Occipital lobe (tissue), 3 donors: ENCODE measurements at places on chromosomes 4 and X. TPM values are rescaled to one million over a fixed set of nuclear protein-coding genes. Genes with fewer than 3 reads are reported as not detected.

Gene HEPH
- total RNA-seq = 5.1 TPM

- peak; percentile 65 for DNase-seq
Observed at GRCh38 chr4:7960790-7961655, 21.4 kb upstream of the AFAP1 start.

Gene GLA
- 20.7 TPM for total RNA-seq

DNA sequence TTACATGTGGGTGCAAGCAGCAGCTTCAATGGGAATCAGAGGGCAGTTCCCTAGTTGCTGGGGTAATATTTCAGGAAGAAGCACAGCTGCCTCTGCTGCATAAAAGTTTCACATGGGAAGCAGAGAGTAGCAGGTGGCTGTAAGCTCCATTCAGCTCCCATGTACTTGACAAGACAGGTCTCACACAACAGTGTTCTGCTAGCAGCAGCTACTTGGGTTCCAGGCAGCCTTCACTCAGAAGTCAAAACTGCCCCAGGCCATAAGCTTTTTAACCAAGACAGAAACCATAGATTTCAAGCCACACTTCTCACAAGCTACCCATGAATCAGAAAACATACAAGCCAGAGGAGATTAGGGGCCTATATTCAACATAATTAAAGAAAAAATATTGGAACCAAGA is 41.4 kb upstream of the SPIN2A start:
- DNase-seq = no peak

DNA sequence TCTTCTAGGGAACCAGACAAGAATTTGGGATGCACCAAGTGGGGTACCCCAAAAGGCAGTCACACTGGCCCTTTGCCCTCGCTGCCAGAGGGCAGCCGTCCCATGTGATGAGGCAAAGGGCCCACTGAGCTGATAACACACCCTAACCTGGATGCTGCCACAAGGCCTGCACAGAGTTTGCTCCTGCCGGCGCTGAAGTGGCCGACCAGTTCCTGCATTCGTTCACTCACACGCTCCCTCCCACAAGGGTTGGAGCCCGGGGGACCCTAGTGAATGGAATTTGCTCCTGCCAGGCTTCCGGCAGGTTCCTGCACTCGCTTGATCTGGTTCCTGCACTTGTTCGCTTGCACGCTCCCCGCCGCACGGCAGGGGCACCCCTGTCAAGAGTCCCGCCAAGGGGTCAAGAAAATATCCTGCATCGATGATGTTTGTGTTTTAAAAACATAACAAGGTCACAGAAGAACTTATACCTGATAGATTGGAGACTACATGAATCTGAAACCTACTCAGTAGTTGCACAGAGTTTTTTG is 296.4 kb upstream of the VCX start:
- DNase-seq = no peak
